ENCODE measurements at places on chromosomes 7 and 10. TPM values are rescaled to one million over a fixed set of nuclear protein-coding genes. Genes with fewer than 3 reads are reported as not detected.

Gene COA1
- 58.9 TPM for polyA plus RNA-seq

Gene OR2A12
- not detected for polyA plus RNA-seq

Gene CEP55
- 0.39 TPM for polyA plus RNA-seq

Gene MRLN
- polyA plus RNA-seq = 24.3 TPM

DNA sequence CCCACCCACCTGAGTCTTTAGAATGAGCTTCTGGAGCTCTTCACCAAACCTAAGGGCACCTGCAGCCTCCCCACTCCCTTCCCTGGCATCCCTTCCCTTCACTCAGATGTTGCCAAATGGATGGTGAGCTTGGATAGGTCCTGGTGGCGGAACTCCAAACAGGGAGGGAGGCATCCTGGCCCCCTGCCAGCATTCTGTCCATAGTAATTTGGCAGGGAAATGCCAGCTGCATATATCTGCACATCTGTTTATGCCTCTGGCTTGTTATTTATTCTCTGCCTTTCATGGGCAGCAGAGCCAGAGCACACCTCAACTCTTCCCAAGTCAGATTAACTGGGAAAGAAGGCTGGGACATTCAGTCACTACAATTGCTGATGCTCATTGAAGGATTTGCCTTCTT lies 18.1 kb downstream of the KAZALD1 start:
- peaks cover 2% of the 10 kb centered on the region for H3K27me3 ChIP-seq
- H3K36me3 ChIP-seq = no peaks in the 10 kb centered on the region
- no peaks in the 10 kb centered on the region for H3K4me1 ChIP-seq
- no peak overlapping the region for H3K27ac ChIP-seq
- DNase-seq = no peak

DNA sequence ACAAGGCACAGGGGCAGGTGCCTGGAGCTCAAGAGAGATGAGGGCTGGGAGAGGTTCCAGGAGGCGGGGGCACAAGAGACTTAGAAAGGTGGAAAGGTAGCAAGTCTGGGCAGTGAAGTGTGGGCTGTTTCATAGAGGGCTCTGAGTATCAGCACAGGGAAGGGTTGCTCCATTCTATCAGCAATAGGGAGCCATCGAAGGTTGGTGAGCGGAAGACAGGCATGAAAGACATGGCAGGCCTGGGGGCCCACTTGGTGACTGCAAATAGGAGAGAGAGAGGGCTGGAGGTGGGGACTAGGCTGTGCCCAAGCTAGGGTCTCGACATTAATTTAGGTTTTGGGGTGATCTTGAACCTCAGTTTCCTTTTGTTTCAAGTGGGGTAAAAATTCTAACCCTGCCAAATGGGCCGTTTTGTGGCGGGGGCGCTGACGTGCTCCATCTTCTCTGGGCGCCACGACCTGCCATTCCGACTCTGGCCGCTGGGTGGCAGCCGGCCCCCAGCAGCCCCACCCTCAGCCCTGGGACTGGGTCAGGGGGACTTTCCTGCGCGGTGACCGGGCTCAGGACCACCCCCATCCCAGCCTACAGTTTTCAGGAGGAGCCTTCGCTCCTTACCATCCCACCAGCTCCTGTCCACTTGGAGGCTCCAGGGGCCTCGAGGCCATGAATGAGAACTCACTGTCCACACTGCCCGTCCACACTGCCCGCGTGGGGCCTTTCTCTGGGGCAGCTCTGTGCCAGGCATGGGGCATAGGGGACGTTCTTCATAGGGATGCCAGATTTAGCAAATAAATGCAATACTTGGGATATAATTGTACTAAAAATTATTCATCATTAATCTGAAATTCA lies 37.2 kb upstream of the PCBD1 start:
- H3K4me1 ChIP-seq = no peaks in the 10 kb centered on the region
- no peak overlapping the region for H3K27ac ChIP-seq
- DNase-seq = peak; percentile 82
- H3K27me3 ChIP-seq = no peaks in the 10 kb centered on the region
- no peaks in the 10 kb centered on the region for H3K36me3 ChIP-seq

GRCh38 chr7:80934321-80934720 lies 15.5 kb upstream of the SEMA3C start:
- no peaks in the 10 kb centered on the region for H3K27me3 ChIP-seq
- no peak overlapping the region for H3K4me3 ChIP-seq
- H3K27ac ChIP-seq = no peak overlapping the region

DNA sequence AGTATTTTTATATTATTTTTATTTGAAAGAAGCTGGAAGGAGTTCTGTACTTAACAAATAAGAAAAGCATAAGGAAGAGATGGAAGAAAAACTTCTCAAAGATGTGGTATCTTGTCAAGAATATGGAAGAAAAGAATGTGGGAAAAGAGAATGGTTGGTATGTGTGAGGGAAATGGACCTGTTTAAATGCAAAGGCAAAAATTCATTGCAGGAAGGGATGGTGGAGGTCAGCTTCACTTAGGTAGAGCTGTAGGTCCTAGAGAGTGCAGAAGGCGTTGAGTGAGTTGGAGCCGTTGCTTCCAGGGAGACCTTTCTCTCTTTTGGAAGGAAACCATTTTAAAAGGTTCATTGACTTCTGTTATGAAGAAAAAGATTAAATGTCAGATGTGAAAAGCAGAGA lies 107.3 kb downstream of the EXOC4 start:
- H3K4me1 ChIP-seq = no peaks in the 10 kb centered on the region
- H3K27ac ChIP-seq = no peak overlapping the region
- H3K36me3 ChIP-seq = no peaks in the 10 kb centered on the region

- H3K36me3 ChIP-seq = no peaks in the 10 kb centered on the region
- no peak for DNase-seq
- no peaks in the 10 kb centered on the region for H3K27me3 ChIP-seq
These were observed 83.4 kb downstream of the NPTX2 start for GRCh38 chr7:98700533-98700932.

- H3K4me1 ChIP-seq = no peaks in the 10 kb centered on the region
- no peak overlapping the region for H3K4me3 ChIP-seq
- H3K27me3 ChIP-seq = no peaks in the 10 kb centered on the region
- no peaks in the 10 kb centered on the region for H3K36me3 ChIP-seq
These were observed 921.5 kb downstream of the TYW1 start for GRCh38 chr7:67918158-67918557.

GRCh38 chr10:59517996-59518395 lies 155.6 kb upstream of the FAM13C start:
- H3K27me3 ChIP-seq = no peaks in the 10 kb centered on the region
- no peak overlapping the region for H3K27ac ChIP-seq
- no peak for DNase-seq
- H3K4me1 ChIP-seq = no peaks in the 10 kb centered on the region
- H3K36me3 ChIP-seq = no peaks in the 10 kb centered on the region

GRCh38 chr7:101816595-101817470 lies 593 bp upstream of the CUX1 start:
- no peak overlapping the region for H3K27ac ChIP-seq
- DNase-seq = peak; percentile 80
- no peaks in the 10 kb centered on the region for H3K36me3 ChIP-seq
- no peaks in the 10 kb centered on the region for H3K27me3 ChIP-seq
- H3K4me1 ChIP-seq = peaks cover 15% of the 10 kb centered on the region

DNA sequence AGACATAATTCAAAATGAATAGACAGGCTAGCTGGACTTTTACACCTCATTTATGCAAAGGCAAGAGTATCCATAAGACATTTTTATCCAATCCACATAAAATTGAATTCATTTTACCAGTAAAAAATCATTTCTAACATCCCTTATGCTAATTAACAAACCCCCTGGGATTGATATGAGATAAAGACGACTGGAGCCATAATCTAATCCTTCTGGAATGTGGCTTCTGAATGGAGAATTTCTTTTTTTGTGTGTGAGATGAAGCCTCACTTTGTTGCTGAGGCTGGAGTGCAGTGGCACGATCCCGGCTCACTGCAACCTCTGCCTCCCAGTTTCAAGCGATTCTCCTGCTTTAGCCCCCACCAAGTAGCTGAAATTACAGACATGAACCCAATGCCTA lies 90.4 kb downstream of the AKR1D1 start:
- H3K27me3 ChIP-seq = no peaks in the 10 kb centered on the region
- H3K27ac ChIP-seq = no peak overlapping the region
- H3K4me3 ChIP-seq = no peak overlapping the region
- DNase-seq = no peak
- no peaks in the 10 kb centered on the region for H3K36me3 ChIP-seq

- DNase-seq = no peak
- no peaks in the 10 kb centered on the region for H3K4me1 ChIP-seq
- H3K27me3 ChIP-seq = no peaks in the 10 kb centered on the region
- H3K27ac ChIP-seq = no peak overlapping the region
These were observed 881.7 kb upstream of the C7orf33 start for GRCh38 chr7:147708871-147709270.

GRCh38 chr7:158772916-158773315 lies 56.4 kb downstream of the ESYT2 start:
- H3K4me3 ChIP-seq = no peak overlapping the region
- no peaks in the 10 kb centered on the region for H3K4me1 ChIP-seq
- no peak overlapping the region for H3K27ac ChIP-seq

DNA sequence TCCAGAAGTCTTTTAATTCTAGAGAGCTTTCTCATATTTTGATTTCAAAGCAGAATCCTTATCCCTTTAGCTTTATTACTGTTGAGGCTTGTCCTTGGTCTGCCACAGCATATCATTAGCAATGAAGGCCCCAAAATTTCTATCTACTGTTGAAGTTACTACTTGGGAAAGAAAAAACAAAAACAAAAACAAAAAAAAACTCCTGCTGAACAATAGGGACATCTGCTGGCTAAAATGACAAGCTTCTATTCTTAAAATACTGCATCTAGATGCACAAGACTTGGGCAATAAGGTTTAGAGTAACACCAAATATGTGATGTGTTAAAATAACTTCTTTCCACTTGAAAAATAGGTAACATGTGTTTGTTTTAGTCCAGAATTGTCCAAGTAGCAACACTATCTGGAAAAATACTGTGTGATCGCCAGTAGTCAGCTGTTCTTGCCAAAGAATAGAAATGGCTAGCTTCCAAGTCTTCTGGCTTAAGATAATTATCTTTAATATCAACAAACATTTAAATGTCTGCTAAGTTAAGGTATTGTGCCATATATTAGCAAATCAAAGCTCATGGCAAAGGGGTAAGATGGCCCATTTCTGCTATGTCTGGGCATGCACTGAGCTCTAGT lies 3.8 kb upstream of the DMTF1 start:
- no peaks in the 10 kb centered on the region for H3K27me3 ChIP-seq
- H3K4me1 ChIP-seq = peaks cover 3% of the 10 kb centered on the region

DNA sequence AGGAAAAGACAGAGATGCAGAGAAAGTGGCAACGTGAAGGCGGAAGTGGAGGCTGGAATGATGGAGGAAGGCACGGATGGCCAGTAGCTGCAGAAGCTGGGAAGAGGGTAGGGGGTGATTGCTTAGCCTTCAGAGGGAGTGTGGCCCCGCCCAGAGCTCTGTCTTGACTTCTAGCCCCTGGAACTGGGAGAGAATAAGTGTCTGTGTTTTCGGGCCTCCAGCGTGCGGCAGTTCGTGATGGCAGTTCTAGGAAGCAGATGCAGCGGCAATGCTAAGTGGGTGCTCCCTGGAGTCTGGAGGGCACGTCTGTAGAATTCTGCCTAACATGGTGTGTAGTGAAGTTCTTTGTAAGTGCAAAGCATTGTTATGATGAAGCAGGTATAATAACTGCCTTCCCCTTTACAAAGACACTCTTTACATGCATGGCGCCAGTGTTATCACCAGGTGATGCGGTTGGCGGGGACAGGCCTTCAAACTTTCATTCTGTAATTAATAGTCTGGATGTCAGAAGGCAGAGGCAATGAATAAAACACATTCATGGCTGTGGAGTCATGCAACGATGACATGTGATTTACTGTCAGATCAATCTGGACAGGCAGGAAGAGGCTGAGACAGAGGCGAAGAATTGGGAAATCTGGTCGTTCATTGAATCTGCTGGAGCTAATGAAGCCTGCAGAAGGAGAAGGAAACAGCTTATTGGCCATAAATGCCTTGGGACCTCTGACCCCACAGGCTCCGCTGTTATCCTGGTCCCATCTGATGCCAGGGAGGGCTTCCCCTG lies 228.6 kb downstream of the GLRX3 start:
- H3K4me1 ChIP-seq = peaks cover 9% of the 10 kb centered on the region
- no peak for DNase-seq
- no peaks in the 10 kb centered on the region for H3K27me3 ChIP-seq
- no peak overlapping the region for H3K27ac ChIP-seq
- H3K4me3 ChIP-seq = no peak overlapping the region

DNA sequence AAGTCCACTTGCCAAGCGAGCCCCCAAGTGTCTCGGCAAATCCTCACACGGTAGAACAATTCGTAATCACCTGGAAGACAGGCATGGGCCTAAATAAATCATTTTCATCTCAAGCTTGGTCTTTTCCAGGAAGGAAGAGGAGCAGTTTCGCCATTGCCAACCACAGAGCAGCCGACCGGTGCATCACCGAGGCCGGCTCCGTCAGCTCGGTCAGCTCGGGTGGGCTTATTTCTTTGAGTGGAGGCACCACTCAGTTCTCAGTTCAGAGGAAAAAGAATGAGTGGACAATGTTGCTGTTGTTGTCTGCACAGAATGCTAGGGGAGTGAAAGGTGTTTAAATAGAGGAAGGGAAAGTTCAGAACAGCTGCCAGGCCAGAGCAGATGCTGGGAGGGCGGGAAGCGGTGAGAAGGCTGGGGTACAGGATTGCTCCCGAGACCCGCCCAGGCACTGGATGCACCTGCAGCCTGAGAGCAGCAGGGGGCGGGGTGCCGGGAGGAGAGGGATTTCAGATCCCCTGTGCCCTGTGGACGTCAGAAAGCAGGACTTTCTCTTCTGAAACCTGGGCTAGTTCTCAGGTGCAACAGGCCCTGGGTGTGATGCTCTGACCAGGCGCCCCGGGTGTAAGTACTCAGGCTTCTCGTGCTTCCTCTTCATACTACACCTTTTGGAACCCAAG lies 17.7 kb upstream of the IGFBP3 start:
- DNase-seq = no peak
- no peaks in the 10 kb centered on the region for H3K36me3 ChIP-seq
- H3K27ac ChIP-seq = no peak overlapping the region
- no peak overlapping the region for H3K4me3 ChIP-seq
- H3K4me1 ChIP-seq = no peaks in the 10 kb centered on the region

GRCh38 chr10:30791197-30791611 lies 161.7 kb upstream of the LYZL2 start:
- H3K27ac ChIP-seq = no peak overlapping the region
- H3K27me3 ChIP-seq = no peaks in the 10 kb centered on the region
- no peak overlapping the region for H3K4me3 ChIP-seq
- H3K4me1 ChIP-seq = no peaks in the 10 kb centered on the region
- no peaks in the 10 kb centered on the region for H3K36me3 ChIP-seq
- no peak for DNase-seq

- H3K27me3 ChIP-seq = no peaks in the 10 kb centered on the region
- H3K4me1 ChIP-seq = no peaks in the 10 kb centered on the region
- H3K27ac ChIP-seq = no peak overlapping the region
- DNase-seq = no peak
- no peak overlapping the region for H3K4me3 ChIP-seq
These were observed 10.9 kb downstream of the TAS2R60 start for GRCh38 chr7:143454091-143454680.

- no peaks in the 10 kb centered on the region for H3K36me3 ChIP-seq
- no peaks in the 10 kb centered on the region for H3K27me3 ChIP-seq
- no peak overlapping the region for H3K4me3 ChIP-seq
- H3K4me1 ChIP-seq = no peaks in the 10 kb centered on the region
- H3K27ac ChIP-seq = no peak overlapping the region
These were observed 32.0 kb downstream of the SNX8 start for GRCh38 chr7:2282185-2282751.
